ENCODE measurements at places on chromosomes 5 and 9.

- H3K27ac ChIP-seq, result no peak overlapping the region
- H3K27me3 ChIP-seq, result no peaks in the 10 kb centered on the region
- H3K4me1 ChIP-seq, result no peaks in the 10 kb centered on the region
- no peaks in the 10 kb centered on the region for H3K36me3 ChIP-seq
- DNase-seq, result no peak
- H3K4me3 ChIP-seq, result no peak overlapping the region
These were observed 40.4 kb downstream of the COL5A1 start for GRCh38 chr9:134682026-134682425.

GRCh38 chr5:37370864-37371726 lies at the start of gene NUP155:
TSS of gene NUP155 (minus strand) at chr5:37371106. CDS start at chr5:37370977, 129 bp downstream.
- no peaks in the 10 kb centered on the region for H3K36me3 ChIP-seq
- peaks cover 19% of the 10 kb centered on the region for H3K4me1 ChIP-seq
- peak within 1 kb of the TSS; percentile 77 for H3K27ac ChIP-seq
- peak; percentile 84 for DNase-seq

GRCh38 chr5:17302604-17303003 lies 85.2 kb downstream of the BASP1 start:
- H3K27ac ChIP-seq, result no peak overlapping the region

GRCh38 chr5:54426209-54426608 lies 29.3 kb upstream of the HSPB3 start:
- H3K4me3 ChIP-seq, result no peak overlapping the region
- no peaks in the 10 kb centered on the region for H3K36me3 ChIP-seq
- no peak overlapping the region for H3K27ac ChIP-seq
- no peak for DNase-seq
- H3K4me1 ChIP-seq, result no peaks in the 10 kb centered on the region

GRCh38 chr9:37531699-37532098 lies 44.5 kb downstream of the FBXO10 start:
- no peaks in the 10 kb centered on the region for H3K27me3 ChIP-seq
- peak; percentile 24 for DNase-seq
- peak overlapping the region; percentile 35 for H3K27ac ChIP-seq
- no peak overlapping the region for H3K4me3 ChIP-seq

DNA sequence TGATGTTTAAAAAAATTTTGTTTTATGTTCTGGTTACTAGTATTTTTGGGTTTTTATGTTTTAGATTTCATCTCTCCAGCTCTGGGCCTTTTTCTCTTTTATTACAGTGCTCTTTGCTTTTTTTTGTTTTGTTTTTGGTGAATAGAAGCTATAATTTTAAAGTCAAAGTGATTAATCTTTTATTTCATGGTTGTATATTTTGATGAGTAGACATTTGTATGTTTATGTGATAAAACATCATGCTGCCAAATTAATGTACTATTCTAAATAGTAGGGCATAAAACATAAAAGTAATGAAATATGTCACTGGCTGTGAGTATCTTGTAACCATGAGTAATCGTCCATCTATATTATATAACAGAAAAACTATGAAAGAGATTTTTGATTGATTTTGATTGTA lies 93.9 kb downstream of the PDE8B start:
- H3K36me3 ChIP-seq, result no peaks in the 10 kb centered on the region
- no peaks in the 10 kb centered on the region for H3K4me1 ChIP-seq
- no peak for DNase-seq
- H3K4me3 ChIP-seq, result no peak overlapping the region
- H3K27ac ChIP-seq, result no peak overlapping the region

DNA sequence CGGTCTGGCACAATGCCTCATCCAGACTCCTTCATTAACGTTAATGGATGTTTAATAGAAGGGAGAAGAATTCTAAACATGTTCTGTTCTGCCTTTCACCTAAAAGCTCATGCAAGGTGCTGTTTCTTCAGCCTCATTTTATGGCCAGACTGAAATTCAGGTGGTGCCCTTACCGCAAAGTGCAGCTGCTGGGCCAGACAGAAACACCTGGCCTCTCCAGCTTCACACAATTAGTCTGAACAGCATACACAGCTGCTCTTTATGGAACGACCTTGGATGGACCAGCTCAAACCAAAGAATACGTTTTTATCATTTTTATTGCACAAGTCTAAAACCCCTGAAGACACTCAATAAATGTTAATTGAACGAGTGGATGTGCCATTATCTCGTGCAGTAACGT lies 4.6 kb downstream of the SNCAIP start:
- DNase-seq, result no peak
- no peaks in the 10 kb centered on the region for H3K4me1 ChIP-seq
- H3K4me3 ChIP-seq, result no peak overlapping the region
- no peak overlapping the region for H3K27ac ChIP-seq
- peaks cover 8% of the 10 kb centered on the region for H3K27me3 ChIP-seq

GRCh38 chr5:160899735-160900134 lies 47.7 kb upstream of the ATP10B start:
- H3K4me3 ChIP-seq, result no peak overlapping the region
- no peak overlapping the region for H3K27ac ChIP-seq
- H3K36me3 ChIP-seq, result no peaks in the 10 kb centered on the region
- DNase-seq, result no peak
- H3K4me1 ChIP-seq, result no peaks in the 10 kb centered on the region

GRCh38 chr5:60195083-60195482 lies 301.6 kb upstream of the PDE4D start:
- H3K27me3 ChIP-seq, result no peaks in the 10 kb centered on the region
- no peaks in the 10 kb centered on the region for H3K36me3 ChIP-seq
- no peaks in the 10 kb centered on the region for H3K4me1 ChIP-seq
- DNase-seq, result no peak

- H3K27me3 ChIP-seq, result no peaks in the 10 kb centered on the region
- no peak overlapping the region for H3K27ac ChIP-seq
- DNase-seq, result no peak
- H3K4me3 ChIP-seq, result no peak overlapping the region
These were observed 668.6 kb downstream of the EFNA5 start for GRCh38 chr5:107002115-107002514.

- no peaks in the 10 kb centered on the region for H3K27me3 ChIP-seq
These were observed 28.1 kb downstream of the CPEB4 start for GRCh38 chr5:173916233-173916632.

DNA sequence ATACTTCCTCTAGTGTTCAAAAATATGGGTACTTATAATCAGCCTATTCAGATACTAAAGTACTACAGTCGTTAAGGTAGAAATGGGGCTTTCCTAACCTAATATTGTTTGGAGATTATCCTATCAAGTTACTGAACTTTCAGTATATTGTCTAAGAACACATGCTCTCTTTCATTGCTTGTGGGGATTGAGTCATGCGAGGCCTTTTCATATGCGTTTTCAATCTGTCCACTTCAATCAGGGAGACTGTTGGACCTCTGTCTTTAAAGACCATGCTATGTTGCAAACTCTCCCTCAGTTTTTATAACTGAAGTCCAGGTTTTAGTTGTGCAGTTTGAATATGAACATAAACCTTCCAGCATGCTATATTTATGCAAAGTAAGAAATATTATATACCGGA lies 15.0 kb downstream of the PRR16 start:
- no peak overlapping the region for H3K27ac ChIP-seq
- no peaks in the 10 kb centered on the region for H3K27me3 ChIP-seq
- no peak for DNase-seq
- H3K36me3 ChIP-seq, result no peaks in the 10 kb centered on the region
- no peaks in the 10 kb centered on the region for H3K4me1 ChIP-seq

- no peak overlapping the region for H3K27ac ChIP-seq
- H3K4me1 ChIP-seq, result no peaks in the 10 kb centered on the region
- no peaks in the 10 kb centered on the region for H3K36me3 ChIP-seq
- no peaks in the 10 kb centered on the region for H3K27me3 ChIP-seq
These were observed 82.4 kb downstream of the FREM1 start for GRCh38 chr9:14827805-14828204.

DNA sequence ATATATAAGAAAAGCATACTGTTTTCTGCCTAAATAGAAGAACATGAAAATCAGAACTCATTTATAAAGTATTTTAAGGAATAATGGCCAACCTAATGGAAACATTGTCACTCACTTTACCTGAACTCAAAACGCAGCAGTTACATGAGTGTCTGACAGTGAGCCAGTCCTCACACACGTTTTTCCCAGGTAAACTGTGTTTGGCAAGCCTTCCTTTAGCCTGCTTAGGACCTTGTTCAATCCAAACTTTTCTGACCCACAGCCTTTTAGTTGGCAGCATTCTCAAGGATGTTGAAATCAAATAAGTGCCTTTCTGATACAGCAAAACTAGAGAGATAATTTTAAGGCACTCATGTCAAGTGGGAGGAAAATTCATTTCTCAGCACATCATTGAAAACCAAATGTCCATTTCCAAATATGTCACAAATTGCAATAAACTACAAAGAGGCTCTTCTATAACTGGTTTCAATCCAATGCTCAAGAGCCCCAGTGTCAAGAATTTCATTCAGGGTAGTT lies 83.5 kb upstream of the SPDL1 start:
- H3K4me3 ChIP-seq, result no peak overlapping the region
- no peaks in the 10 kb centered on the region for H3K4me1 ChIP-seq
- H3K27me3 ChIP-seq, result no peaks in the 10 kb centered on the region
- no peak overlapping the region for H3K27ac ChIP-seq

DNA sequence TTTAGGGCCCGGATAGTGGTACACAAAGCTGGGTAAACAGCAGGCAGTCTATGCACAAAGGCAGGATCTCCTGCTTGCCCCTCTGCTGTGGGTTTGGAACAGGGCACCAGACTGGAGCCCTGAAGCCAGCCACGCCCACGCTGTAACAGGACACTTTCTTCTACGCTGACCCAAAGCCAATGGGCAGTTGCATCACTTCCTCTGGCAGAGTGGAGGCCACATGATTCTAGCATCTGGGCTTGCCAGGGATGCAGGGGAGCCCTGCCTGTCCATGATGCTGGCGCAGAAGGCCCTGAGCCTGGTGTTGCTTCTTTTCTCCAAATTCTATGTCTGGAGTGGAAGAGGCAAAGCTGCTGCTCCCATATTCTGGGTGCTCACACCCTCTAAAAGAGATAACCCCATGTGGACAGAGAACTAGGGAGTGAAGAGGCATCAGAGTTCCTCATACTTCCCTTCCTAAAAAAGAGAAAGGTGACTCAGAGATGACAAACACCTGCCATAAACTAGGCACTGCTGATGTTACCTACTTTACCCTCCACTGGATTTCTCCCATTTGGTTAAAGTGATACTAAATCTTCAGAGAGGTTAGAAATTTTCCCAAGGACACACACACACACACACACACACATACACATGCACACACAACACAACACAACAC lies 260.3 kb upstream of the KLF4 start:
- H3K4me3 ChIP-seq, result no peak overlapping the region
- no peaks in the 10 kb centered on the region for H3K36me3 ChIP-seq
- no peaks in the 10 kb centered on the region for H3K27me3 ChIP-seq

DNA sequence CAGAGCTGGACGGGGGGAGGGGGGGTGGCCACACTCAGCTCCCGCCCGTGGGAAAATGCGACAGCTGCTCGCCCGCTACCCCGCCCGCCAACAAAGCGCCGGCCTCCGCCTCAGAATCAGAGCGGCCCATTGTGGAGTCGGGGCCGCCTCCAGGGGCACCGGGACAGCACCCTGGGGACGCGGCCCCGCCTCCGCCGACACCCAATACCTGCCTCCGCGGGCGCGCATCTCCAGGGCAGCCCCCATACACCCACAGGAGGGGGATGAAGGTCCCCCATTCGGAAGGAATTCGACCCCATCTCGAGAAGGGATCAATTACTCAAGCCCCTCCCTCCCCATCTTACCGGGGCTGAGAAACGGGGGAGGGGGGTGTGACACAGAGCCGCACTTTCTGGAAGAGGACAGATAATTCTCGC lies 1.3 kb downstream of the NOTCH1 start:
- H3K36me3 ChIP-seq, result no peaks in the 10 kb centered on the region
- H3K4me3 ChIP-seq, result peak overlapping the region; percentile 85
- DNase-seq, result peak; percentile 60
- peaks cover 42% of the 10 kb centered on the region for H3K4me1 ChIP-seq

- no peaks in the 10 kb centered on the region for H3K36me3 ChIP-seq
- H3K4me3 ChIP-seq, result no peak overlapping the region
- H3K4me1 ChIP-seq, result no peaks in the 10 kb centered on the region
- H3K27me3 ChIP-seq, result no peaks in the 10 kb centered on the region
These were observed 26.6 kb downstream of the PTPDC1 start for GRCh38 chr9:94110821-94111252.
